ENCODE measurements at places on chromosomes 11 and 22.

- no peak for DNase-seq
Measured at GRCh38 chr11:105490333-105490732, 119.5 kb upstream of the GRIA4 start.

- no peak for DNase-seq
Measured at GRCh38 chr11:124796312-124796711, 3.9 kb downstream of the MSANTD2 start.

GRCh38 chr11:131190446-131190845, 180.0 kb upstream of the NTM start:
- no peak for DNase-seq

- DNase-seq: no peak
Measured at GRCh38 chr11:130118165-130118564, 41.4 kb upstream of the ST14 start.

- DNase-seq: no peak
Measured at GRCh38 chr11:92881940-92882450, 87.5 kb upstream of the MTNR1B start.

DNA sequence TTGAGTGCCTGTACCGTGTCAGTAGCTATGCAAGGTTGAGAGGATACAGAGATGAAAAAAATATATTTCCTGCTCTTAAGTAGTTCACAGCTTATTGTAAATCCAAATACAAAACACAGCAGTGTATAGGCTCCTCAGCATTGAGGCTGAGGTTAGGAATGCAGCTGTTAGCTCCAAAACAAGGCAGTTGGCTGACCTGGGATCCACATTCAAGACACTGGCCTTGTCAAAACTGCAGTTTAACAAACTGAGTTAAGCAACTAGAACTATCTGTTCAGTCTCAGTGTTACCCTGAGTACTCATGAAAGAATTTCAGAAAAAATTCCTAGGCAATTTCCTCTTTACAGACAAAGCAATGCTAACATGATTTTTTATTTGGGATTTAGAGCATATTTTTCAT, 42.8 kb downstream of the REXO2 start:
- DNase-seq: no peak

- peak; percentile 82 for DNase-seq
Measured at GRCh38 chr22:24810043-24810749, 4.2 kb downstream of the SGSM1 start.

- DNase-seq: no peak
Measured at GRCh38 chr11:69618237-69618636, 22.7 kb upstream of the CCND1 start.

- no peak for DNase-seq
Measured at GRCh38 chr11:12949453-12949852, 59.7 kb upstream of the RASSF10 start.

DNA sequence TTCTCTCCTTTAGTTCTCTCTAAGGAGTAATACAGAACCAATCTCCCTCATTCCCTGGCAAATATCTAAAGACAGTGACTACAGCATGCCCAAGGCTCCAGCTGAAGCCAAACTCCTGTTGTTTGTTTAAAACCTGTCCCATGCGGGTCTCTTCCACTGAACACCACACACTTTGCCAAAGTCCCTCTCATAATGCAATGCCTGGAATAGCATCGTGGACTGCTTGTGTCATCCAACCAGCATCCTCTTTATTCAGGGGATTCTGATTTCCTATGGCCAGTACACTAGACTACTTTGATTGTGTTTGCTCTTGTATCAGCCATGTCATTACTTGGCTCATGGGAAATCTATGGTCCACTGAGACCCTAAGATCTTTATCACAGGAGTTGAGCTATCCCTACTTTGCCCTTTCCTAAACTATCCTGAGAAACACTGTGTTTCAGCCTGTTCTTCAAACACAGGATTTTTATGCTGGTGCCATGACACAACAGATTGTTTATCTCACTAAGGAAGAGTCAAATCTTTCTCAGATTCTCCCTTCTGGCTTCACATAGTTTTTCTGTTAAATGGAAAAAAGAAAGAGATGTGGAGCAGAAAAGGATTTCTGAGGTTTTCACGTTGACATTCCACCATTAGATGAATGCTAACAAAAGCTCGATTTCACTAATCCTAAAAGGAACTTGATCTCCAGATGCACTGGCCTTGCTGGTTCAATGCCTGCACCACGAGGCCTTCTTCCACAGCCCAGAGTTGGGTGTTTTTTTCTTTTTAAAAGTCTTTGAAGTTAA, 15.9 kb upstream of the IRAG1 start:
- no peak for DNase-seq

DNA sequence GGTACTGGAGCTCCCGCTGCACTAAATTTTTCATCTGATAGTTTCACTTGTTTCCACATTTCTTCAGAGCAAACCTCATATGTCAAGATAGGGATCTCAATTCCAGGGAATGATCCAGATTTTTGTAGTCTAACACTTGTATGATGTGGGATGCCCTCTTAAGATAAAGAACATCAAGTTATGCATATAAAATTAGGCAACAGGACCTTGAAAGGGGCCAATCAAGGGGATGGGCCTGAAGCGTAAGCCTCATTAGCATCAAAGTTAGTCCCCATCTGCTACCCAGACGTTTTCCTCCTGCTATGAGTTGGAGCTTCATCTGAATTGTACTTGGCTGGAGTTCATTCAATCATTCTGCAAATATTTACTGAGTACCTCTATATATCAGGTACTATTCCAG, 17.5 kb downstream of the PDGFD start:
- DNase-seq: no peak
